ENCODE measurements at places on chromosomes 2 and 18. TPM values are rescaled to one million over a fixed set of nuclear protein-coding genes. Genes with fewer than 3 reads are reported as not detected.

DNA sequence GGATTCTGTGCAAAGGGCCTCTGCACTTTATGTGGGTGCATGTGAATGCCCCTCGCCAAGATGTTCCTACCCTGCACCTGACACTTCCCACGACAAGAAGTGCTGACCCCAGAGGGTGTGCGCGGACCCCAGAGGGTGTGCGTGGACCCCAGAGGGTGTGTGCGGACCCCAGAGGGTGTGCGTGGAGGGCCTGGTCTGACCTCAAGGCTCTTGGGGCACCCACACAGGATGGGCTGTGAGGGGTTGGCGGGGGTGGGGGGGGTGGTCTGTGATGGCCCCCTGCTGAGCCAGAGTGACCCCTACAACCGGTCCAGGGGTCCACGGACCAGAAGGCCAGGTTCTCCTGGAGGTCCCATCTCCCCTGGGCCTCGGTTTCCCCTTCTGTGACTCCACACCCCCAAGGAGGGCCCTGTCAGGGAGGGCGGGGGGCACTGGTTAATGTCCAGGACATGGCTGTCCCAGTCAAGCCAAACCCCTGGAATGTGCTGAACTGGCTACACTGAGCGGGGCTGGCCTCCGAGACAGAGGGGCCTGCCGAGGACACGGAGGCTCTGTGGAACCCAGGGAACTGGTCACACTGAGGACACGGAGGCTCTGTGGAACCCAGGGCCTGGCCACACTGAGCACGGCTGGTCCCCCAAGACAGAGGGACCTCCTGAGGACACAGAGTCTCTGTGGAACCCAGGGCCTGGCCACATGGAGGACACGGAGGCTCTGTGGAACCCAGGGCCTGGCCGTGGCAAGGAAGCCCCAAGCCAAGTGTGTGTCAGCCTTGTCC lies 3.1 kb downstream of the NEU4 start:
- no peak for DNase-seq

TLX2 gene
- 4.2 TPM for total RNA-seq

ST8SIA5 gene
- 11.8 TPM for total RNA-seq

GRCh38 chr2:173652767-173653431 lies 298.2 kb downstream of the CDCA7 start:
- DNase-seq: peak; percentile 99

AKAIN1 gene
- total RNA-seq: not detected

All from RPMI7951 (cell line).